ENCODE measurements at places on chromosomes 2 and 18.

GRCh38 chr2:70716951-70717350 lies 51.0 kb downstream of the ADD2 start:
- no peak for DNase-seq

- DNase-seq, result no peak
Observed at GRCh38 chr18:46591783-46592391, 65.1 kb downstream of the LOXHD1 start.

- DNase-seq, result no peak
Observed at GRCh38 chr2:61693744-61694143, 155.6 kb upstream of the XPO1 start.

- DNase-seq, result no peak
Observed at GRCh38 chr2:156329031-156329926, 3.2 kb downstream of the NR4A2 start.

DNA sequence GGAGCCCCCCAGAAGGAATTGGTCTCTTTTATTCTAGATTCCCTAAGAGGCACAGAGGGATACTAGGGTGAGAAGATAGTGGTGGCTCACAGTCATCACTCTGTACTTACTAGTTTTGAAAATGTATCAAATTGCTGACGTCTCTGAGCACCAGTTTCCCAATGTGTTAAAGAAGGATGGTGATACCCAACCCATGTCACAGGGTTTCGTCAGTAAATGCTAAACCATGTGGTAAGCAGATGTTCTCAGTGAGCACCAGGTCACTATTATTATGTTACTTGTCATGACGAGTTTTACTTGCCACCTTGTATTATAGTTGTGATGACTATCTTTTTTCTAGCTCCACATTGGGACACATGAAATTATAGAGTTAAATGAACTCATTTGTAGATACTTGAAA lies 54.7 kb downstream of the NEDD4L start:
- no peak for DNase-seq

- DNase-seq, result no peak
Observed at GRCh38 chr2:157699806-157700205, 71.1 kb upstream of the ACVR1C start.

- DNase-seq, result no peak
Observed at GRCh38 chr2:197037863-197038398, 111.4 kb upstream of the PGAP1 start.

DNA sequence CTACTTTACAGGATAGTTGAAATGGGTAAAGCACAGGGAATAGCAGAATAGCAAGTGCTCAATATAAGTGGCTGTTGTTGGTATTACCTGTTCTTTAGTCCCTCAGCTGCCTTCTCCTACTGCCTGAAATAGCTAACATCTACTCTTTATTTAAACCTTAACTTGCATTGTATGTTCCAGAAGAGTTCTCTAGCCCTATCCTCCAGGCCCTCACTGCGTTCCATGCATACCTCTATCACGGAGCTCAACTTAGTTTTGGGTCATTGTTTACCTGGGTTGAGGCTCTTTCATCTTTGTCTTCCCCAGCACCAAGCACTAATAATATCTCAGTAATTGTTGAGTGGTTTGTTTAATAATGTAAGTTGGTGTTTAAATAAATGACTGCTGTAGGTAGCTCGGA lies 242.2 kb upstream of the FANCL start:
- DNase-seq, result no peak

GRCh38 chr2:120673571-120674061 lies 62.1 kb upstream of the GLI2 start:
- no peak for DNase-seq

GRCh38 chr2:200765139-200765951 lies 46.4 kb upstream of the BZW1 start:
- no peak for DNase-seq

- DNase-seq, result no peak
Observed at GRCh38 chr2:19677825-19678518, 223.8 kb downstream of the TTC32 start.

GRCh38 chr2:188937228-188938220 lies 36.6 kb upstream of the COL3A1 start:
- no peak for DNase-seq

DNA sequence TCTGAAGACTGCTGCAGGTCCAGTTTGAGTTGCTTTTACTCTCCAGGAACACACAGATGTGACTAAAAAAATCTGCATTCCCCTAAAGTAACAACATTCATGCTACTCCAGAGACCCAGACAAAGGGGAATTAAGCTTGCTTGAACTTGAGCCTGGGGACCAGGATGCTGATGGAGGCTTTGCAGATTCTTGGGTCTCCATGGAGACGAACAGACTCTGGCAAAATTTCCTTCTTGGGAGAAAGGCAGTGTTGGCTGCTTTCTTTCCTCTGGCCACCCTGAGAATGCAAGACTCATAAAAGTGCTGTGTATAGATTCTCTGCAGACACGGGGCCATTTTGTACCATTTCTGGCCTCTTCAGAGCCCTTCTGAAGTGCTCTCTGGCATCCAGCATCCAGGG lies 112.0 kb downstream of the ACTR3 start:
- DNase-seq, result no peak

GRCh38 chr2:85732467-85733120 lies 21.2 kb upstream of the ATOH8 start:
- DNase-seq, result no peak

DNA sequence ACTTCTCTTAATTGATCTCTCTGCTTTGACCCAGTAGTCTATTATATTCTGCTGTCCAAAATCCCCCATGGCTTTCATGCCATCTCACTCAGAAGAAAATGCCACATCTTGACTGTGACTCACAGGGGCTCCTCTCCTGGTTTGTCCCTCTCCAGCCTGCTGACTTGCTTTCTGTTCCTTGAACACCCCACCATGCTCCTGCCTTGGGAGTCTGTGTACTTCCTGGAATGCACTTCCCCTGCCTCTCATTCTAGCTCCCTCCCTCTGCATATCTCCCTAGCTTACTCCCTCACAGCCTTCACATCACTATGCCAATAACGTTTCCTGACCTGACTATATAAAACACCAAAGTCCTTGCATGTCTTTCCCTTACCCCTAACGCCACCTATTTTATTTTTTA lies 167.2 kb downstream of the TRIB2 start:
- DNase-seq, result no peak

DNA sequence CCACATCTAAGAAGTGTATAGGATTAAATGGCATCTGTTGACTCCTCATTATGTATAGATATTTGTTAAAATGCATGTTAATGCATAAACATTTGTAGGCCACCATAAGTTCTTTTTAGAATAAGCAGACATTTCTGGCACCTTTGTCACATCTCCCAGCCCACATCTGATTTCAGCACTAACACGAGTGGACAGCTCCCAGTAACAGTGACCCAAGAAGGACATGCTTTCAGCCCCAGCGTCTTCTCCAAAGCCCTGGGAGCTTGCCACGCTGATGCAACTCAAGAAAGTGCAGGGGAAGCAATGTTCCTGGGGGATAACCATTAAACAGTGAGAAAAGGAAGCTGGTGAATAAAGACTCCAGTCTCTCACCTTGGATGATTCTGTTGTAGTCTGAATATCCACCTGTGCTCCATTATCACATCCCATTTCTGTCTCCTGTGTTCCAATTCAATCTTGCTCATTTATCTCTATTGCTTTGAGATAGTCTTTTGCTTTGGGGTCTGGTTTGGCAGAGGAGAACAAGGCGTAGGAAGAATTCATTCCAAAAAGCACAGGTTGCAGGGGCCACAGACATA lies 182.6 kb upstream of the THSD7B start:
- DNase-seq, result no peak

GRCh38 chr18:79586436-79587225 lies 93.0 kb upstream of the CTDP1 start:
- no peak for DNase-seq

DNA sequence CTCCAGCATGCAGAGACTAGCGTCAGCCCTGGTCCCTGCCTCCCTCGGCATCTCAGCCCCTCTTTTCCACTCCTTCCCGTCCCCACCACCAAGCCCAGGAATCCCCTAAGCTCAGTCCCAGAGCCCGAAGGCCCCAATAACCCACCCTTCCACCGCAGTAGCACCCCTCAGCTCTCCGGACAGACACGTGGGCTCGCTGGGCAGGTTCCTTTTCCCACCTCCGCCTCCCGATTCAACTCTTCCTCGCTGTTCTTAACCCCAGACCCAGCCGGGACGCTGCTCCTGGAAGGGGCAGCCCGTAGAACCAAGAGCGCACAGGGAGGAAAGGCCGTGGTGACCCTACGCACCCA lies 1.4 kb downstream of the IHH start:
- no peak for DNase-seq

DNA sequence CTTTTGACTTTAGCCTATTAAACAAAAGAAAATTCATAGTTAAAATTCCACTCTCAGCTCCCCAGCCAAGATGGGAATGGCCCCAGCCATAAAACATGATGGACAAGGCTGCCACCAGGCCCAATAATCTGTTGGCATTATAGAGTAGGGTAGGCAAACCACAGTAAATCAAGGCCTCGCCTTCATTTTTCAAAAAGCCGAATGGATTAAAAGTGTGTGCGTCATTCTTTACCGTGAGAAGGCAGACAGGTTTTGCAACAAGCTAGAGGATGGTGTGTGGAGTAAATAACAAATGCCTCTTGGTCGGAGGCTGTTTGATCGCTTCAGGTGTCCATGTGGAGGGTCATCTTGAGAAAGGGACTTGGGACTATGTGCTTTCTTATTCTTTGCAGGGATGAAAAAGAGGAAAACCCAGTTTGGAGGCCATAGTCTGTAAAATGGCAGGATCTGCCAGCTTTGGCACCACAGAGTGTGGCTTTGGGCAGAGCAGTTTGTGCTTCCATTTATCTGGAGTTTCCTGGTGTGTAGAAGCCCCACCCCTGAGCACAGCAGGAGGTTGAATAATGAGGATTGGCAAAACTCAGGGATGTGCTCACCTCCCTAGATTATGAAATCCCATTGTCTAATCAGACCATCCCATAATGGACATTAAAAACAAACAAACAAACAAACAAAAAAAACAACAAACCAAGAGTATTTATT lies 57.1 kb upstream of the ITGB6 start:
- no peak for DNase-seq

DNA sequence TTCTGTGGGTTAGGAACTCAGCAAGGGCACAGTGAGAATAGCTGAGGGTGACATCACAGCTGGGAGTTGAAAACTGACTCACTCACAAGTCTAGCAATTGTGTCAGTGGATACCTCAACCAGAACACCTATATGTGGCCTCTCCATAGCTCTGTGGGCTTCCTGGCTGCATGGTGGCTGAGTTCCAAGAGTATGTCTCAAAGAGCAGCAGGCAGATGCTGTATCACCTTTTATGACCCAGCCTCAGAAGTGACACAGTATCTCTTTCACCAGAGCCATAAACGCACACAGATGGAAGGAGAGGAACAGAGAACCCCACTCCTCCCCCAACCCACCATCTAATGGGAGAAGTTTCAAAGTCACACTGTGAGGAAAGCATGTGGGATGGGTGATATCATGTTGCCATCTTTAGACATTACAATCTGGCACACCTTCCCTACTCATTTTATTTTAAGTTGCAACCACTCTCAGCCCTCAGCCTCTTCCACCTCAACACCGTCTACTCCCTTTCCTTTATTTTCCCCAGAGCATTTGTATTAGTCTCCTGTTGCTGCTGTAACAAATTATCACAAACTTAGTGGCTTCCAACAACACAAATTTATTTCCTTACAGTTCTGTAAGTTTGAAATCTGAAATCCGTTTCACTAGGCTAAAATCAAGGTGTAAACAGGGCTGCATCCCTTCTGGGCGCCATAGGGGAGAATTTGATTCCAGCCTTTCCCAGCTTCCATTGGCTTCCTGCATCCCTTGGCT lies 134.6 kb upstream of the SPATS2L start:
- DNase-seq, result no peak

DNA sequence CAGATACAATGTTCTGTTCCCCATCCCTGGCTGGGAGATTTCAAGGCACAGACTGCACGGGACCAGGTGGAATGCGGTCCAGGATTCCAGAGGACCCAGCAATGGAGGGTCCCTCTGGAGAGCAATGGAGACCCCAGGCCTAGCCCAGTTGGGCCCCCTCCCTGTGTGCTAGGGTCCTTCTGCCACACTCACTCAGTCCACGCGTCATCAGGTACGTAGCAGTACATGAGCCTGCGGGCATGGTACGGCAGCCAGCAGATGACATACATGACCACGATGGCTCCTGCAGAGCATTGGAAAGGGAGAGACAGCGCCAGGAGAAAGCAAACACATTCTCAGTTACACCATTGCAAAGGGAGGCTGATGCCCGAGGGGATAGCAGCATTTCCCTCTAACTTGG lies 10.1 kb downstream of the NTSR2 start:
- no peak for DNase-seq

GRCh38 chr2:13545320-13545719 lies 828.6 kb downstream of the TRIB2 start:
- no peak for DNase-seq

DNA sequence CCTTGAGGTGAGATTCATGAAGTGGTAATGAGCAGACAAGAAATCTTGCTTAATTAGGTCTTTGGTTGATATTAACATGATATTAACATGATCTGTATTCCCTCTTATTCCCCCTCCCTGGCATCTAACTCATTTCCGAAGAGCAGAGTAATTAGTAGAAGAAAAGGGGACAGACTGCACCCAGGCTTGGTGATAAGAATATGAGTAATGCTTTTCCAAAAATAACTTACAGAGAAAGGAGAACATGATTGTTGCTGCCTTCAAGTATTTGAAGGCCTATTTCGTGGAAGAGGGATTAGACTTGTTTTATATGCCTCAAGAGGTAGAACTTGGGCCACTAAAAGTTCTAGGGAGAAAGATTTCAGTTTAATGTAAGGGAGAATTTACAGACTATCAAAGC lies 130.6 kb upstream of the ATP5MC3 start:
- no peak for DNase-seq

- DNase-seq, result no peak
Observed at GRCh38 chr2:167480232-167480985, 592.1 kb downstream of the XIRP2 start.

DNA sequence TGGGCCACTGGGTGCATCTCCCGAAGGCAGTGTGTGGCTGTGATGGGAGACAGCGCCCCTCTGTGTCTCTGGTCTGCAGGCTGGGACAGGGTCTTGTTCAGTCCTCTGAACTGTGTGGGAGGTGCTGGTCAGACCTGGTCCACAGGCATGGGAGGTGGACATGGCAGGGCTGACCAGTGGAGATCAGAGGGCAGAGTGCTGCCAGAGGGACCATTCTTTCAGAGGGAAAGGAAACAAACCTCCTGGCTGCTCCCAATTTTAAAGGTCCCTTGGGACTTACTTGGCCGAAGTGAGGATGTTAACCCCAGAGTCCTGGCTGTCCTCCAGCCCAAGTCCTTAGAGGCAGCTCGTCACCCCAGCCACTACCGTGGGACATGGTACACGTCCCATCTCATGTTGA lies 4.0 kb downstream of the CAPN13 start:
- DNase-seq, result no peak

DNA sequence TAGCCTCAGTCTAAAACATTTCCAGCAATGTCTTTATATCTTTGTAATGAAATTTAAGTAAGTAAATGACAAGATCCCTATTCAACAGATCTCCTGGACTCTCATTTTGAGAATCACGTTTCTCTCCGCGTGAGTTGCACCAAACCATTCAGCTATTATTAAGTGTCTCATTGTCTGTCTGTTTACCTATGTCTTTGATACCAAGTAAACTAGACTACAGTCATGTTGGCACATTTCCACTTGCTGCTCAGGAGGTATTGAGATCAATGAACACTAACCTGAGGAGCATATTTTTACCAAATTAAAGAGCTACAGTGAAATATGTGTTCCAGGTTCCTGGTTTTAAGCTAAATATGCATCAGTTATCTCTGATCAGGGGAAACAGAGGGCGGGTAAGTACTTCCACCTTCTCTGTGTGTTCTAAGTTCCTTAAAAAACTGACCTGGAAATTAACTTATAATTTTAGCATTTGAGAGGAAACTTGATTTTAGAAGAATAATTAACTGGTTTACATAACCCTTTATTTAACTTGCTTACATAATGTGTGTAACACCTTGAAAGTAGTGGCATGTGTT lies 125.8 kb downstream of the OSBPL6 start:
- no peak for DNase-seq
